ENCODE measurements at places on chromosomes 7 and 10.
A peak's percentile ranks its signal among the peaks of the same experiment; 100 is the strongest.

DNA sequence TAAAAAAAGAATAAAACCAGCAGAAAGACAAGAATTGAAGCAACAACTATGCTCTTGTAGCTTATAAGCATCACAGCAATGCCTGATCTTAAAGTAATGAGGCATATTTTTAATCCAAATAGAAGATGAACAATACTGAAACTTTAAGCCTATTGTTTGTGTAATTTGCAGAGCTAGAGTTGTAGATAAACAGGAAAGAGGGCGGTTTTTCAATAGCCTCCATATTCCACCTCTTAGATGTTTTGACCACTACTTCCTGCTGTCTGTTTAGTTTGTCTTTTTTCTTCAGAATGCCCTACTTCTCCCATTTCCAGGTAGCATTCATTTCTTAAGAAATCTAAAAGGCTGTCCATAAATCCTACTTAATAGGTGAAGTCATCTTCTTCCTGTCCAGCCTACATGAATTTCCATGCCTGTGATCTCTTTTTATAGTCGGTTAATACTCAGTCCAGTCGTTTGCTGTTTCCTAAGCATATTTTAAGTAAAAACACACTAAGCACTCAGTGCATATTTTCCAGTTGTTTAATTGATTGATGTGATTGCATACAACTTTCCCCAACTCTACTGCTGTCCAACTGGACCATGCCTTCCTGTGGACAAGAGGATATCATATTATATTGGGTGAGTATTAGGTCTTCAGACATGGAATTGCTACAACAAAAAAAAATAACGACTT lies 308.1 kb downstream of the TFEC start:
- no peak for DNase-seq

DNA sequence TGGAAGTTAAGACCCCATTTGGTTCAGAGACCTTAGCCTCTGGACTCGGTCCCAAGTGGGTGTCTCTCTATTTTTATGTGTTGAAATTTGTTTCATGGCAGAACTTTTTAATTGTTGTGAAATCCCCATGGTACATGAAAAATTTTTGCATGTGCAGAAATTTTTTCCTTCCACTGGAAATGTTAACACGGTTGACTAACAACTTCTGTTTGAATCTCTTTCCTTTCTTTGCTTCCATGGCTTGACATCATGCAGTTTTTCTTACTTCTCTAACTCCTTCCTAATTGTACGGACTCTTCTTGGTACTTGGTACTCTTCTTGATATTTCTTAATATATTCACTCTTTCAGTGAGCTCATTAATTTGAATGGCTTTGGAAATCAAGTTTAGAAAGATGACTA lies 18.3 kb downstream of the MDFIC start:
- no peak for DNase-seq

GRCh38 chr10:9709849-9710248 lies 1307.8 kb upstream of the CELF2 start:
- no peak for DNase-seq

GRCh38 chr7:35512716-35513115 lies 182.2 kb downstream of the HERPUD2 start:
- DNase-seq: no peak

- DNase-seq: no peak
These were observed 208.3 kb downstream of the STK31 start for GRCh38 chr7:23918286-23918685.

DNA sequence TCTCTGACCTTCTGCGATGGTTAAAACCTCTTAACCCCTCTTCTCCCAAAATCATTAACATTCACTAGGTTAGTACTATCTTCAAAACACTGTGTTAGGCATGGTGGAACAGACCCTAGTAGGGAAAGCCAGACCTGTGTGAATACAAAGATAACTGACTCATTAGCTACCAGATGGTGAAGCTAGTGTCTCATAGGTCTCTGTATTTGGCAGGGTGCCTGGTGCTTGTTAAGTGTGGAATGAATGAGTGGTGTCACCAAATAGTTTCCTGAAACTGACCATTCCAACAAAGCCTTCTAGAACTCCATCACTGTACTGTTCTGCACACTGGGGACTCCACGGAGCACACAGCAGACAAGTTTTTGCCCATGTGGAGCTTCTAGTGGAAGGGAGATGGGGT lies 27.7 kb upstream of the TM9SF3 start:
- DNase-seq: no peak

- no peak for DNase-seq
These were observed 9.9 kb upstream of the ACSL5 start for GRCh38 chr10:112363696-112364688.

- DNase-seq: no peak
These were observed 237.7 kb upstream of the TMEM72 start for GRCh38 chr10:44673245-44673983.

DNA sequence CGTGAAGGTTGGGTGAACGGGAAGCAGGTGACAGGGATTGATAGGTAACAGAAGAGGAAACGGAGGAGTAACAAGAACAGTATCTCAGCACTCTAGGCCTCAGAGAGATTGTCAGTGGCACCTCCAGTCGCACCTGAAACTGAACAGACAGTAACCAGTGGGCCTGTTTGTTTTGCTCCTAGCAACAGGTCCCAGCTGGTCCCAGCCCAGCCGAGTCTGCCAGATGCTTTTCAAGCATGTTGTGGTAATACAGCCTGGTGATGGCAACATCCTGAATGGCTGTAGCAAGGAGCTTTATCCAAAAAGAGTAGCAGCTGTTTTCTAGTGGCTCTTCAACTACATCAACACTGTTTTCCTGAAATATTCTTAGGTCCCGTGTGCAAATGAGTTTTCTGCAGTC lies 4.7 kb downstream of the CACNB2 start:
- no peak for DNase-seq

GRCh38 chr7:121198502-121198901 lies 130.3 kb upstream of the WNT16 start:
- peak; percentile 26 for DNase-seq

DNA sequence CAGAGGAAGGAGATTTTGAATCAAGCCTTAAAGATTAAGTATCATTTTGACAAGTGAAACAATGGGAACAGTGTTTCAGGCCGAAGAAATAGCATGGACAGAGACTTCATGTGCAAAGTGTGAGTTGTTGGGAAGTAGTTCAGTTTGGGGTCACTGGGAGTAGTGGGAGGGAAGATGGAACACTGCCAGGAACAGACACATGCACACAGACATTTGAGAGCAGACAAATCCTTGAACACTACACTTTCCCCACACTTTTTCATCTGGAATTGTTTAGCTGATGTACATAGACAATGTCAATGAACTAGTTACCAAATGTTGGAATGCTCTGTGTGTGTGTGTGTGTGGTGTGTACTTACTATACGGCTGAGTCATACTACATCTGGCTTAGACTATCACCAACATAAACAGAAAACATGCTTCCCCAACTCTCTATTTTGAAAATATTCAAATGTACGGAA lies 52.4 kb upstream of the LRRC17 start:
- DNase-seq: no peak

GRCh38 chr7:142887282-142888015 lies 1.9 kb upstream of the TRPV6 start:
- no peak for DNase-seq

DNA sequence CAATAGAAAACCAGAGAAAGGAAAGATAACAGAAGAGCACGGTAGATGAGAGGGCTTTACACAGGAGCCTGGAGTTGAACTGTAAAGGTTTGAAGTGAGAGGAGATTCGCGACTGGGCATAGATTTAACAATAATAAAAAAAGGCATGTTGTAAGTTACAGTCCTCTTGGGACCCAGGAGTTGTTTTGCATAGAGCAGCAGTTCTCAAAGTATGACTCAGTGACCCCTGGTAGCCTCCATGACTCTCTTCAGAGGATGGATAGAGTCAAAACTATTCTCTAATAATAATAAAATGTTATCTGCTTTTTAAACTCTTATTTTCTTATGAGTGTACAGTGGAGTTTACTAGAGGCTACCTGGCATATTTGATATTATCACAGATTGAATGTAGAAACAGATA lies 262.3 kb downstream of the SORCS3 start:
- no peak for DNase-seq

- no peak for DNase-seq
These were observed 186.5 kb upstream of the SLC25A13 start for GRCh38 chr7:96508371-96508770.

DNA sequence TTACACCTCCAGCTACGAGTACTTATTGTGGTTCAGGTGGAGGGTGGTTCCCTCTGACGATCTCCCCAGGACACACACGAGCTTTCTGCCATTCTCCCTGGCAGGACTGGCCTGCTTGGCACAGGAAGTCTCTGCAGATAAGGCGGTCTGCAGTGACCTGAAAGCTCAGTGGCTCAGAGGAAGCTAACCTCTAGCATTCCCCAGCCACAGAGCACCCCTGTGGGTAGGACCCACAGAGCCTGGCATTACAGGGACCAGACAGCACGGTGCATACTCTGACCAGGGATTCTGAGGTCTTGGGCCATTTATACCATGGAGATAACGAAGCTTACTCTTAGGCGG lies 1.9 kb upstream of the GPR146 start:
- DNase-seq: no peak
